ENCODE measurements at places on chromosomes 6 and 20.

- DNase-seq, result no peak
Observed at GRCh38 chr6:119672725-119673124, 323.2 kb upstream of the MAN1A1 start.

DNA sequence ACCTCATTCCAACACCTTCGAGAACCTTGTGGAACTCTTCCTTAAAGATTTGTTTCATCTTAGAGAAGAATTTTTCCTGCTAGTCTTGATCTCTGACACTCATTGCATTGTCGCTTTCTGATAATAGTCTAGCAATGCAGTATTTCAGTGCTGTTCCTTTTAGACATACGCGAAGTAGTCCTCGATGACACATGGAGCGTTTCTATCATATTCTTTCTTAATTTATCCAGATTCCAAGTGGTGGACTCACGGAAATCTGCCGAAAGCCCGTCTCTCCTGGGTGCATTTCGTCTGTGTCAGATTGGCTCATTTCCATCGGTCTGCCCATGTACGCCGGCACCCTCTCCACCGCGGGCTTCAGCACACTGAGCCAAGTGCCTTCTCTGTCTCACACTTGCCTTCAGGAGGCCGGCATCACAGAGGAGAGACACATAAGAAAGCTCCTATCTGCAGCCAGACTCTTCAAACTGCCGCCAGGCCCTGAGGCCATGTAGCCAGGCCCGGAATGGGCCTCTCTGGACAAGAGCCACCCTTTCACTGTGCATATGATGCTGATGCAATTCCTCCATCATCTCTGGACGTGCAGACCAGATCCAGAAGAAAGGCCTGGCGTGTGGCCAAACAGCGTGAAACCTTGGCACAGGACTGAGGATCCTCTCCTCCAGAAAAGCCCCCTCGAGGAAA lies 198.6 kb upstream of the UST start:
- DNase-seq, result no peak

DNA sequence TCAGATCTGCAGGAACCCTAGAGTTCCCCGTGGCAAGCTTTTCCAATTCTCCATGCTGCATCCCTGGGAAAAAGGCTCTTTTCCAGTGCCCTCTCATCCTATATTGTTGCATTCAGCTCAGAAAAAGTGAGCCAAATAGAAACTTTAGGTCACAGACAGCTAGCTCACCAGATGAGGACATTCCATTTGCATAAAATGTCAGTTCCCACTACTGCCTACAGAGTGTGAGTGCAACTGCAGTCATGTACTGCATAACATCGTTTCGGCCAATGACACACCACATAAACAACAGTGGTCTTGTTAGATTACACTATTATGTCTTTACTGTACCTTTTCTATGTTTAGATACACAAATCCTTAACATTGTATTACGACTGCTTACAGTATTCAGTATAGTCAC lies 8.6 kb downstream of the HS3ST5 start:
- DNase-seq, result no peak

GRCh38 chr6:95120984-95121383 lies 456.4 kb upstream of the MANEA start:
- no peak for DNase-seq

DNA sequence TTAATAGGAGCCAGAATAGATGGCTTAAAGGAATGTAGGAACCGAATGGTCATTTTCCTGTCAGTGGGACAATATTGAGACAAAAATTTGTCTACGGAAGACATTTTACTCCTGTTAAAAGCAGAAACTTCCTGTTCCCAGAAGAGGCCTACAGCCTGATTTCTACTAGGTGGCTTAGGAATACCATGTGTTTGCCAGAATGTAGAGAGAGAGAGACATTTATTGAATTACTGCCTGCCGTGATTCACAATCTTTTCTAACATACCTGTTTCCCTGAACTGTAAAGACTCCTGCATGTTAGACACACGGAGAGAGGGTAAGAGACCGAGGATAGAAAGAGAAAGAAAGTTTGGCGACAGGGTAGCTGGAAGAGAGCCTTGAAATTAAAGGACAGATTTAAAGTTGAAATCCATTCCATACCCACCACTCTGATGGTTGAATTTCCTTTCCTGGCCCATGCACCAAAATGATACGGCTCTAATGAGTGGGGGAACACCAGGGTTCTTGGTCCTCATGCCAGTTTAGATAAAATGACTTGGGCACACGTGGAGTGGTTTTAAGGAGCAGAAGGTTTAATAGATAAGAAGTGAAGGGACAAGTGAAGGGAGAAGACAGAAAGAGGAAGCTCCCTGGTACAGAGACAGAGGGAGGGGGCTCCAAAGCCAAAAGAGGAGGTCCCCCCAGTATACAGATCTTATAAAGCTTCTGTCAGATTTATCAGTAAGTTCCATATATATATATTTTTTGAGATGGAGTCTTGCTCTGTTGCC lies 22.5 kb downstream of the NCOA3 start:
- DNase-seq, result peak; percentile 97

DNA sequence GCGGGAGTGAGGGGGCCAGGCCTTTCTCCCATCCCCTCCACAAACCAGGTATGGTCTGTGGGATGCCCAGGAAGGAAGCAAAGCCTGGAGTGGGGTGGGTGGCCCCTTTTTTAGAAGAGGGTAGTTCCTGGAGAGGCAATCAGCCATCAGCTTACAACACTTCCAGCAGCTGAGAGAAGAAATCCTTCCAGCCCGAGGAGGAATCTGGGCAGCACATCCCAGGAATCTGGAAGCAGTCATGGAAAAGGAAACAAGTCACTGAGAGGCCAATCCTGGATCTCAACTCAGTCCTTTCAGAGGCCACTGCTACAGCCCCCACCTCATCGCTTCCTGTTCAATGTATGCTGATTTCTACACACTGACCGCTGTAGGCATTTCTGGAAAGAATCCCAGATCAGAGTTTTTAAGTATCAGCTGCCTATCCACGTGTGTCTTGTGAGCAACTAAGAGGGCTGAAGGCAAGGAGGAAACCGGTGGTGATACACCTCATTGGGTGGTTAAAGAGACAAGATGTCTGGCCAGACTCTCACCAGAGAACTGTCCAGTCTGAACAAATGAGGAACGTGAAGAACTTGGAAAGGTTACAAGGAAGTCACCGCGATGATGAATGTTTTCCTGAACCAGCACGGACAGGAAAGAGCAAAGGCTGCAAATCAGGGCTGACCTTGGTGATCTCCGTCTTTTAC lies 92.9 kb upstream of the SHLD1 start:
- peak; percentile 42 for DNase-seq

GRCh38 chr6:133683606-133684005 lies 205.3 kb upstream of the TCF21 start:
- no peak for DNase-seq

GRCh38 chr6:30363459-30363858 lies 18.5 kb downstream of the RPP21 start:
- DNase-seq, result no peak

DNA sequence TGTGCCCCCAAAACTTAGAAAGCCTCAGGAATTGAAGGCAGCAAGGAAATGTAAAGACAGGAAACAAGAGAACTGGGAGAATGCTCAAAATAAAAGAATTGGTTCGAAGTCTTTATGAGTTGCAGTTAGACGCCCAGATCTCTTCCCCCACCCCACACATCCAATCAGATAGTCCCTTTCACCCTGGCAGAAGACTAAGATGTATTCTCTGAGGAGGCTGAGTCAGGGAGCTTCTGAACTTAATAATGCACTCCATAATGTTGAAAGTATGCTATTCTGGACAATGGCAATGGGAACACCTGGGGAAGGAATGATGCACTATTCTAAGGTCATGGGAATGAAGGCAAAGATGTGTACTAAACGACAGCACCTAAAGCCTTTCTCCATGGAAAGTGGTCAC lies 173.6 kb downstream of the MTFR2 start:
- DNase-seq, result no peak

GRCh38 chr6:83536034-83536646 lies 23.8 kb downstream of the PRSS35 start:
- peak; percentile 69 for DNase-seq

DNA sequence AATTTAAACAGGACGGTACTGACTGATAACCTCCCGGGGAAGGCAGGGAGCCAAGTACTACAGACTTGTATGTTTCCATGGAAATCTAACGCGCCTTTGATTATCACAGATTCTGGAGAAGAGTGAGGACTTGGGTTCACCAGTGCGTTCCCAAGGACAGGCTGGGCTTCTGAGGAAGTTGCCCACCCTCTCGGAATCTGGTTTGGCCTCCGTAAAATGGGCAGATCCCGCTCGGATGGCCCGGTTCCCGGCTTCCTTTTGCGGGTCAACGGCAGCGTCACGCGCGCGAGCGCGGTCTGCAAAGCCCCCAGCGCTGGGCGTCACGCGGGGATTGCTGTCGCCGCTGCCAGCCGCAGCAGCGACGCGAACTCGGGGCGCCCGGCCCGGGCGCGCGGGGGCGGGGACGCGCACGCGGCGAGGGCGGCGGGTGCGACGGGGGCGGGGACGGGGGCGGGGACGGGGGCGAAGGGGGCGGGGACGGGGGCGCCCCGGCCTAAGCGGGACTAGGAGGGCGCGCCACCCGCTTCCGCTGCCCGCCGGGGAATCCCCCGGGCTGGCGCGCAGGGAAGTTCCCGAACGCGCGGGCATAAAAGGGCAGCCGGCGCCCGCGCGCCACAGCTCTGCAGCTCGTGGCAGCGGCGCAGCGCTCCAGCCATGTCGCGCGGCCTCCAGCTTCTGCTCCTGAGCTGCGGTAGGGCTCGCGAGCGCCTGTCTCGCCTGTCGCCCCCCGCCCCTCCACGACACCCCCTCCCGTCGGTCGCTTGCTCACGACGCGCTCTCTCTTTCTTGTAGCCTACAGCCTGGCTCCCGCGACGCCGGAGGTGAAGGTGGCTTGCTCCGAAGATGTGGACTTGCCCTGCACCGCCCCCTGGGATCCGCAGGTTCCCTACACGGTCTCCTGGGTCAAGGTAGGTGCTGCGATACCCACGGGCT lies at the start of gene CD83:
TSS of gene CD83 (plus strand) at position 615 of the 933 bp plus-strand sequence. CDS start at position 655, 40 bp downstream.
- DNase-seq, result peak; percentile 91

DNA sequence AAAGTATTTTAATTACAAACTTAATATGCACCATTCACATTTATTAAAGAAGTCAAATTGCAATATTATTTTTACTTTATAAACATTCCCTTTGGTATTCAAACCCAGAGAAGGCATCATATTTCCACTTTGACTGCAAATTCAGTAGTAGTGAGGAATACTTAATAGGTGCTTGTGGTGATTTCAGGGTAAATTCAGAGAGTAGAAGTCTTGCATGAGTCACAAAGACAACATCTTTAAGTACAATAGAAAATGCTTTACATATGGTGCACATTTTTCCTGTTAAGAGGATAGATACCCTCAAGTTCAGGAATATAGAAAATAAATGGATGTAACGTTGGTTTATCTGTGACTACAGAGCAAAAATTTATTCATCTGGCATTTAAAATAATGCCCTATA lies 390.2 kb downstream of the TENT5A start:
- DNase-seq, result no peak

DNA sequence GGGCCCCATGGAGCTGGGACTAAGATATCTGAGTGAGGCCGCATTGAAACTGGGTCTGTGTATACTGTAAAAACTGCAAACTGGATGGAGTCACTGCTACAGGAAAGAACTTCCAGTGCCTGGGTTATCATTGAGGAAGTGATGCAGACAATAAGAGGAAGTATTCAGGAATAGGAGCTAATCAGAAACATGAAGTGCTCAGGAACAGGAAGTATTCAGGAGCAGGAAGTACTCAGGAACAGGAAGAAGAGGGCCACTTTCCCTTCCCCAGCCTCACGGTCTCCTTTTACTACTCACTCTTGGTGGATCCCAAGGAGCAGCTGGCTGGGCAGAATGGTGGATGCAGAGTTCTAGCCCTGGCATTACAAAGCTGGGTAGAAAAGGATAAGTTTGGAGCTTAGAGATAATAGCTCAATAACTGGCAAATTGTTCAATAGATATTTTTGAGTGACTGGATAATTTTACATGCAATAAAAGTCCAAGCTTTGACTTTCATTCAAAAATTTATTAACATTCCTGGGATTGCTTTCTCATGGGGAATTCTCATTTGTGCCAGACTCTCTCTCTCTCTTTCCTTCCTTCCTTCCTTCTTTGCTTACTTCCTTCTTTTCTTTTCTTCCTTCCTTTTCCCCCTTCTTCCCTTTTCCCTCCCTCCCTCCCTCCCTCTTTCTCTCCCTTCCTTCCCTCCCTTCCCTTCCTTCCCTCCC lies 82.2 kb upstream of the PAX1 start:
- no peak for DNase-seq

DNA sequence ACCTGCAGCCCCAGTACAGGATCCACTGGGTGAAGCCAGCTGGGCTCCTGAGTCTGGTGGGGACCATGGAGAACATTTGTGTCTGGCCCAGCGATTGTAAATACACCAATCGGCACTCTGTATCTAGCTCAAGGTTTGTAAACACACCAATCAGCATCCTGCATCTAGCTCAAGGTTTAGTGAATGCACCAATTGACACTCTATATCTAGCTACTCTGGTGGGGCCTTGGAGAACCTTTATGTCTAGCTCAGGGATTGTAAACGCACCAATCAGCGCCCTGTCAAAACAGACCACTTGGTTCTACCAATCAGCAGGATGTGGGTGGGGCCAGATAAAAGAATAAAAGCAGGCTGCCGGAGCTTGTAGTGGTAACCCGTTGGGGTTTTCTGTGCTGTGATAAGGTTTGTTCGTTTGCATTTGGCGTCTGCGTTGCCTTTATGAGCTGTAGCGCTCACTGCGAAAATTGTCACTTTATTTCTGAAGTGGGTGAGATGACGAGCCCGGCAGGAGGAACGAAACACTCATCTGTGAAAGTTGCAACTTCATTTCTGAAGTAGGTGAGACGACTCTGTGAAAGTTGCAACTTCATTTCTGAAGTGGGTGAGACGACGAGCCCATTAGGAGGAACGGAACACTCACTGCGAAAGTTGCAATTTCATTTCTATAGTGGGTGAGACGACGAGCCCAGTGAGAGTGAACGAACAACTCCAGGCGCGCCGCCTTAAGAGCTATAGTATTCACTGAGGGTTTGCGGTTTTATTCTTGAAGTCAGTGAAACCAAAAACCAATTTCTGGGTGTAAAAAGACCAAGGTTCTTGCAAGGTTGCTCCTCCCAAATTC lies 31.1 kb downstream of the SERPINB6 start:
- DNase-seq, result peak; percentile 74

DNA sequence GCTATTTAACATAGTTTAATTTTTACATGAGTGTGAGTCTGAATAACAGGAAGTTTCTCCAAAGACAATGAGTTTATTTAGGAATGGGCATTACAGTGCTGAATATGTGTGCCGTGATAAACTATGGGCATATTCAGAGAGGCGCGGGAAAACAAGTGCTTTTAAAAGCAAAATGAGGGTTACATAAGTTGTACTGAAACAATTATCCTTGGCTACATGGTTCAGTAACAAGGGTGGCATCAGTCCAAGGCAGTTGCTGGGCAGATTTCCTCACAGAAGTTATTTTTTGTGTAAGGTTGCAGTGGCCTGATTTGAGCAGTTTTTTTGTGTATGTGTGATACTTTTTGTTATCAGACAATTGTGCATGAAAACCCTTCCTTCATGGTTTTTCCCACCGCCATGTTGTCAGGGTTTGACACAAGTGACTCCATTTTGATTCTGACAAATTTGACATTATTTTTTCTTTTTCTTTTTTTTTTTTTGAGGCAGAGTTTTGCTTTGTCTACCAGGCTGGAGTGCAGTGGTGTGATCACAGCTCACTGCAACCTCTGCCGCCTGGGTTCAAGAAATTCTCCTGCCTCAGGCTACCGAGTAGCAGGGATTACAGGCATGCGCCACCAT lies 22.3 kb upstream of the PXDC1 start:
- DNase-seq, result peak; percentile 24
